ENCODE measurements at places on chromosomes 3 and 15. TPM values are rescaled to one million over a fixed set of nuclear protein-coding genes. Genes with fewer than 3 reads are reported as not detected.

The GRK7 gene
- total RNA-seq = not detected

GRCh38 chr15:33476076-33476475, 165.3 kb downstream of the RYR3 start:
- DNase-seq = no peak

The XCR1 gene
- total RNA-seq = not detected

GRCh38 chr3:178915365-178915764, 156.2 kb downstream of the ZMAT3 start:
- peak; percentile 29 for DNase-seq

DNA sequence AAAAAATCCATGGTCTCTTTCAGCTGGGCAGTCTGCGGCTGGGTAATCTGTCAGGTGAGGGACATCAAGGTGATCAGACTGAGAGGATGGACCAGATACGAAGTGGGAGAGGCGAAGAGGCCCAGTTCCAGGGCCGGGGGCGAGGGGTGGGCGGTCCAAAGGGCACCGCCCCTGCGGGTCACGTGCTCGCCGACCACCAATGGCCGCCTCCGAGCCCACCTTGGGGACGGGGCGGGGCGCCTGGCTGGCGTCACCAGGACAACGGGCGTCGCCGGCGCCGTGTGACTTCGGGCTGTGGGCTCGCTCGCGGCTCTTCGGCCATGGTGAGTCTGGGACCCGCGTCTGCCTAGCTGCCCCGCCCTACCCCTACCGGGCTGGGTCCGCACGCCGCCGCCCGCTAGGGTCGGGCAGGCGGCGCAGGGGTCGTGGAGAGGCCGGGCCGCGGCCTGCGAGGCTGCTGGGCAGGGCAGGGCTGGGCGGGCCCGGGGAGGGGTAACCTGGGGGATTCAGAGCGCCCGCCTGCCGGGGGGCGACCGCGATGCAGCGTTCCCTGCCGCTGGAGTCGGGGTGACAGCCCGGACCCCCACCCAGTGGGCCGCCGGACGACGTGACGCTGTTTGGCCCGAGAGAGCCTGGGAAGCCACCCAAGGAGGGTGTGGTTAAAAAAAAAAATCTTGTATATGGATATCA, at the start of gene FBXL2:
Gene FBXL2, plus strand, starts transcription at position 250 of the 690 bp plus-strand sequence. Its CDS starts 71 bp downstream, at position 321.
- peak; percentile 76 for DNase-seq

The CILP gene
- total RNA-seq = 1.1 TPM

- no peak for DNase-seq
Measured at GRCh38 chr3:60337421-60337820, 913.8 kb downstream of the FHIT start.

DNA sequence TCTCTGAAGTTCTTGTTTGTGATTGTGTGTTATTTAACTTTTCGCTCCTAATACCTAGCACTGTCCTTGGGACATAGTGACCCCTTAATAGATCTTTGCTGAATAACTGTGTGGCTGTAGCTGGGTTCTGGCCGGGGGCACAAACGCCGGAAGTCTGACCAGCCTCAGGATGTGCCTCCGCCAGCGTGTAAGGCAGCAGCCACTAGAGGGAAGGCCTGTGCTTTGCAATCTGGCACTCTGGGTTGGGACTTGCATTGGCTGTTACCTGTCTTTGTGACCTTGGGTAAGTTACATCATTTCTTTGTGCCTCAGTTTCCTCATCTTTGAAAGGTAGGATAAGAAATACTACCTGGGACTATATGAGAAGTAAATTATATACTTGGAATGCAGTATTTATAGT, 158.7 kb downstream of the GHSR start:
- no peak for DNase-seq

GRCh38 chr3:2090095-2090911, 8.4 kb upstream of the CNTN4 start:
- no peak for DNase-seq

- no peak for DNase-seq
Measured at GRCh38 chr15:44216958-44217357, 21.9 kb upstream of the FRMD5 start.

DNA sequence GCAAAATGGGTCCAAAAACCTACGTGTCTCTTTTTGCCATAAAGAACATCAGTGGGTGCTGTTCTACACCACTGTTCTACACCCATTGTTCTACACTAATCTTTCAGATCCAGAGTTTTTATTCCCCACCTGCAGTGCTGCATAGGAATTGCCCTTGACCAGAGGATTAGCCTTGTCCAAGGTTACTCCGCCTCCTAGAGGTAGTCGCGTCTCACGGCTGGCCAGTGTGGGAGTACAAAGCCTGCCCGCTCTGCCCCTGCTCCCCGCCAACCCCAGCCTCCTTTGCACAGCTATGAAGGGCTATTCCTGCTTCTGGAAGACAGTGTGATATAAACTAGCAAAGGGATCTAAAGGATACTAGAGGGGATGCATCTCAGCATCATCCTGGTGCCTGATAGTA, 222.1 kb upstream of the LMCD1 start:
- DNase-seq = no peak
